Stimulated activated CD8-positive, alpha-beta memory T cell treated with anti-CD3 and anti-CD28 coated beads, Interleukin-4, amount 100 ng/mL, for 1 hour (primary cell): ENCODE measurements at places on chromosomes 1 and 21.

GRCh38 chr1:162530307-162530987, 31.1 kb upstream of the UAP1 start:
- no peak for DNase-seq

DNA sequence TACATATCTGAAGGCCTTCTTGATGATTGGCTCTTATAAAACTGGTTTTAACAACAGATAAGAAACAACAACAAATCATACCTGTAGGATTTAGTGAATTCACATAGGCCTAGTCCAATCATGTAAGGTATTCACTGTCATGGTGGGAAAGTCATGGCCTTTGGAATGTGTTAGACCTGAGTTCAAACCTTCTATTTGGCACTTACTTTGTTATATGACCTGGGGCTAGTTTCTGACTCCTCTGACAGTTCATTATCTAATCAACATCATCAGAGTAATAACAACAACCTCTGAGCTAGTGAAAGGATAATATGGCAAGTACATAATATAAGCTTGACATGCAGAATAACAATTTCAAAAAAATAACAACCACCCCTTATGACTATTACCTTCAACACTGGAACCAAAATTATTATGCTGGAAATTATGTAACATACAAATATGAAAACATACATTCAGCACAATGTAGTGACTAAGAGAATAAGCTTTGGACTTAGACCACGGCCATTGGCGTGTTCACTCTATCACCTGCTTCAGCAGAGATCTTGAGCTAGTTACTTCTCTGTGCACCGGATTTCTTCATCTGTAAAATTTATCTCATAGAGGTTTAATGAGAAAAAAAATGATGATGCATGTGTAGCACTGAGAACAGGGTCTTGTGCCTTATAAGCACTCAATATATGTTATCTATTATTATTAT, 597.6 kb downstream of the LMO4 start:
- no peak for DNase-seq

- no peak for DNase-seq
Measured at GRCh38 chr1:242788771-242789170, 264.3 kb upstream of the PLD5 start.

- no peak for DNase-seq
Measured at GRCh38 chr21:17427831-17428483, 84.9 kb upstream of the CXADR start.

- no peak for DNase-seq
Measured at GRCh38 chr1:33163621-33164519, 18.0 kb downstream of the TRIM62 start.

GRCh38 chr1:234742622-234743021, 132.6 kb upstream of the IRF2BP2 start:
- no peak for DNase-seq
